HFFc6 (cell line): ENCODE measurements at places on chromosomes 6 and 20. TPM values are rescaled to one million over a fixed set of nuclear protein-coding genes. Genes with fewer than 3 reads are reported as not detected.
A peak's percentile ranks its signal among the peaks of the same experiment; 100 is the strongest.

Gene EFCAB8
- not detected in 2 replicates for total RNA-seq

Gene RAET1L
- total RNA-seq, result not detected in 3 replicates

Gene ME1
- 24.8 to 32.1 TPM (median 30.0 TPM) in 3 replicates for total RNA-seq

DNA sequence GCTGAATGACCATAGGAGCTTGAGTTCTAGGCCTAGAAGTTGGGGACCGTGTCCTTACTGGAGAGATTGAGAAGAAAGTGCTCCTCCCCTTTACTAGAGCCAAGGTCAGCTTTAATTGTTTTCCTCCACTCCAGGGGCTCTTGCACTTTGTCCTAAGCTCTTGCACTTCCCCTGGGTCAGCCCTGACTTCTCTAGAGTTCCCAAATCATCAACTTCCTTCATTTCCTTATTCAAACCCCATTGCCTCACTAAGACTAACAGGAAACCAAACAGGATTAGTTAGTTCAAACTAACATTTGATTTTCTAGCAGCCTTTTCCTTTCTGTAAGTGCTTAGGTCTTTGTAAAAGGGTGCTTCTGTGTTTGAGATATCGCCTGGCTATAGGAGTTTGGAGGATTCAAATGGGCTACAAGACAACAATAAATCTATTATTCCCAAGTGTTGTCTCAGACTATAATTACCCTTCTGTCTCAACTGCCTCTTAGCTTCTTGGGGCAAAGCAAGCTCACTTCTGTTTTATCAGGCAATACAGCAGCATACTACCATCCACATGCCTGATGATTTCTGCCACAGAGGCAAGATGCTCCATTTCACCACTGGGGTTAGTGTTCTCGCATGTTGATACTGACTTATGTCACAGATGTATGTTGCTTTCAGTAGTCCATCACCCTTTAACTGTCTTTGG lies 12.8 kb upstream of the DTNBP1 start:
- no peak overlapping the region for H3K27ac ChIP-seq
- no peak for DNase-seq
- peaks cover 19% of the 10 kb centered on the region for H3K27me3 ChIP-seq
- no peak overlapping the region for H3K4me3 ChIP-seq
- no peaks in the 10 kb centered on the region for H3K4me1 ChIP-seq

DNA sequence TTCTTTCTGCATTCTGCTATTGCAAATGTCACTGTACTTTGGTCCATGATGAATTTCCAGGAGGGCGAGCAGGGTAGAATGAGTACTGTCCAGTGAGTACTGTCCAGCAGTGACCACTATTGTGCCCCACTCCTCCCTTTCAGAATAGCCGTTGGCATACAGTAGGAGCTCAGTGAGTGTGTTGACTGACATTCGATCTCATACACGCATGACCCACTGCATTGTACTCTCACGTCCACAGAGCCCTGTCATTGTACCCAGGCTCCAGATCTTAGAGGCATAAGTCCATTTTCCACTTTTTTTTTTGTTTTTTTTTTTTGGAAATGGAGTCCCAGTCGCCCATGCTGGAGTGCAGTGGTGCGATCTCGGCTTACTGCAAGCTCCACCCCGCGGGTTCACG lies 8.2 kb downstream of the DYNLRB1 start:
- no peak overlapping the region for H3K4me3 ChIP-seq
- H3K36me3 ChIP-seq, result peaks cover 13% of the 10 kb centered on the region
- DNase-seq, result no peak
- H3K4me1 ChIP-seq, result peaks cover 57% of the 10 kb centered on the region
- peak overlapping the region; percentile 98 for H3K27ac ChIP-seq
- peaks cover 5% of the 10 kb centered on the region for H3K27me3 ChIP-seq

Gene E2F1
- total RNA-seq, result 10.4 to 21.1 TPM (median 20.0 TPM) in 3 replicates

DNA sequence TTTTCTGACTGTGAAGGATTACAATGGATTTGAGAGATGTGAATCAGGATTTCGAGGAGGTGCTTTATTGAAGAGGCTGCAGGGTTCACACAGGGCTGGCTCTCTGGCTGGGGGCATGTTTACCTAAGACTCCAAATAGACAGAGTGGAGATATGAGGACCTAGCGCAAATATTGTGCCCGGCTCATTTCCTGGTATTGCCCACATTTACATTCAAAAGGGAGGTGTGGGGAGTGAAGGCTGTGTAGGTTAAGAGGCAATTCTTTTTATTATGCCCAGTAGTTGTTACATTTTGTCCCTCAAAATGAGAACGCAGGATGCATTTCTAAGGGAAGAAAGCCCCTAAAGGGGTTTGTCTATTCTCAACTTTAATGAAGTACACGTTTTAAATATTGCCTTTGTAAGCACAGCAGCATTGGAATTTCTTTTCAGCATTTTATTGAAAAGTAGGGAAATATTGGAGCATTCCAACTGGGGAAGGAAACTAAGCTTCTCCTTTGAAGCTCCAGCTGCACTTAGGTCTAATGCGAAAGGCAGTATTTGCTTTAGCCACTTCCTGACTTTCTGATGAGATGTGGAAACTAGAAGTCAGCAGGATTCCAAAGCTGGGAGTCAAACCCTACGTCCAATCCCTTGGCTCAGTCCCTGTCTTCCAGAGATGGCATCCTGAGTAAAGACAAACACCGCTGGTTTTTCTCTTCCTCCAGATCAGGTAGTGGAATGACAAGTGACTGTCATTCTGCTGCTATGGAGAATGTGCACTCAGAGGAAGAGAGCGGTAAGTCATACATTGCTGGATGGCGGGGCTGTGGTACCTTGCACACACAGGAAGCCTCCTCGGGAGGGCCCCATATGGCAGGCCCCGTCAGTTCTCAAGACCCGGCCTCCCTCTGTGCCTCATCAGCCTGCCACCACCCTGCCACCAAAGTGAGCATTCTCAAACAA lies 70.7 kb downstream of the MYB start:
- H3K4me1 ChIP-seq, result peaks cover 3% of the 10 kb centered on the region
- DNase-seq, result peak; percentile 8
- no peak overlapping the region for H3K27ac ChIP-seq

DNA sequence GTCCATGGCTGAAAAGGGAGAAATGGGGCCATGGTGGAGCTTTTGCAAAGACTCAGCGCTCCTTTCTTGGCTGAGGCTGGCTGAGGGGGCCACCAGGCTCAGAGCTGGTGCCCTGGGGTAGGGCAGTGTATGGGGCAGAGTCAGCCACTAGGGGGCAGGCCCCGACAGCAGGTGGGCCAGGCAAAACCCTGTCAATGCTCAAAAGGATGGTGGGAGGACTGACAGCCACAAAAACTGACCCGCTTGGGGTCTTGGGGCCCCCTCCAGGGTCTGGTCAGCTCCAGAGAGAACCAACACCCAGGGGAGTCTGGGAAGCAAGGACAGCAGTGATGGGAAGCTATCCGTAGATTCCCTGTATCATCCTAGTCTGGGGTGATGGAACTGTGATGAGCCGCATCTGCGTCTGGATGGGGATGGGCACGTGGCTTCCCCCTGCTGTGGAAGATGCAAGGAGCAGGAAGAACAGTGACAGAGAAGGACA lies 306.9 kb downstream of the DHX35 start:
- no peak overlapping the region for H3K27ac ChIP-seq
- H3K4me3 ChIP-seq, result no peak overlapping the region
- H3K36me3 ChIP-seq, result no peaks in the 10 kb centered on the region
- H3K27me3 ChIP-seq, result peaks cover 2% of the 10 kb centered on the region

GRCh38 chr20:6030453-6031080 lies 23.3 kb downstream of the LRRN4 start:
- H3K27ac ChIP-seq, result no peak overlapping the region
- H3K4me3 ChIP-seq, result no peak overlapping the region
- H3K36me3 ChIP-seq, result peaks cover 15% of the 10 kb centered on the region
- H3K27me3 ChIP-seq, result no peaks in the 10 kb centered on the region; the same call in 1 of the 2 replicates
- H3K4me1 ChIP-seq, result peaks cover 24% of the 10 kb centered on the region
- DNase-seq, result no peak

- peak overlapping the region; percentile 74 for H3K4me3 ChIP-seq
- H3K4me1 ChIP-seq, result peaks cover 80% of the 10 kb centered on the region
- peak; percentile 72 for DNase-seq
- no peaks in the 10 kb centered on the region; the same call in 1 of the 2 replicates for H3K36me3 ChIP-seq
These were observed 122.4 kb downstream of the RIN2 start for GRCh38 chr20:19880256-19881079.

DNA sequence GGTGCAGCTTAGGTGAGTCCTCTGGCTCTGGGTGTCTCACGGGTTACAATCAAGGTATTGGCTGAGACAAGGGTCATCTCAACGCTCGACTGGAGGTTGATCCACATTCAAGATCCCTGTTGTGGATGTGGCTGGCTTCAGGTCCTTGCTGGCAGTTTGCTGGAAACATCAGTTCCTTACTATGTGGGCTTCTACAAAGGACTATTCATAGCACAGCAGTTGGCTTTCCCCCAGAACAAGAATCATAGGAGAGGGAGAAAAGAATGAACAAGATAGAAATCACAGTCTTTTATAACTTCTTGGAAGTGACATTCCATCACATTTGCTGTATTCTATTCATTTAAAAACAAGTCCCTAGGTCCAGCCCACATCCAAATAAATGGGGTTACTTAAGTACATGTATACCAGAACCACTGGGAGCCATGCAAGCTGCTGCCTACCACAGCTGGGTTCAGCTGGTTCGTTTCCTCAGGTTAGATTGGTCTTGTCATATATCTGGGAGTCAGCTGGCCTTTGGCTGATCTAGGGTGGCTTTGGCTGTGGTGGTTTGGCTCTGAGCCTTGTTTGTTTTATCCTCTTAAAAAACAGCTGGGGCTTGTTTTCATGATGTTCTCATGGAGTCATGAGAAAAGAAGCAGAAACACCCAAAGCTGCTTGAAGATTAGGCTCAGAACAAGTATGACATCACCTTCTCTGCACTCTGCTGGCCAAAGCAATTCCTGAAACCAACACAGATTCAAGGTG lies 433.2 kb upstream of the SPTLC3 start:
- no peaks in the 10 kb centered on the region for H3K27me3 ChIP-seq
- H3K4me1 ChIP-seq, result no peaks in the 10 kb centered on the region
- DNase-seq, result no peak
- no peak overlapping the region for H3K4me3 ChIP-seq
- H3K36me3 ChIP-seq, result no peaks in the 10 kb centered on the region

DNA sequence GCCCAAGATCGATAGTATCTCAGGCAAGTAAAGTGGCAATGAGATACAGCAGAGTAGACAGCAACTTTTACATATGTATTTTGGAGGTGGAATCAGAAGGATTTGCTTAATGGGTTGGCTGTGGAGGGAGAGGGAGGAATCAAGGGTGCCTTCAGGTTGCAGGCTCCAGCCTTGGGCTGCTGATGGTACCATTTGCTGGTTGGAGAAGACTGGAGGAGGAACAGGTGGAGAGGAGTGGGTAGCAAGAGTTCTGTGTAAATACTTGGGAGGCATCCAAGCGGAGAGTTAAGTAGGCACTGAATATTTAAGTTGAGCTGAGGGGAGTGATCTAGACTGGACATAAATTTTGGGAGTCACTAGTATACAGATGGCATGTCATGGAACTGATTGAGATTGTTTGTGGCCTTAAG lies 5.2 kb downstream of the BICRAL start:
- H3K36me3 ChIP-seq, result peaks cover 22% of the 10 kb centered on the region
- no peak for DNase-seq
- no peak overlapping the region for H3K4me3 ChIP-seq
- H3K27me3 ChIP-seq, result peaks cover 3% of the 10 kb centered on the region
- no peak overlapping the region for H3K27ac ChIP-seq
- peaks cover 31% of the 10 kb centered on the region for H3K4me1 ChIP-seq

Gene FHL5
- total RNA-seq, result not detected in 3 replicates

DNA sequence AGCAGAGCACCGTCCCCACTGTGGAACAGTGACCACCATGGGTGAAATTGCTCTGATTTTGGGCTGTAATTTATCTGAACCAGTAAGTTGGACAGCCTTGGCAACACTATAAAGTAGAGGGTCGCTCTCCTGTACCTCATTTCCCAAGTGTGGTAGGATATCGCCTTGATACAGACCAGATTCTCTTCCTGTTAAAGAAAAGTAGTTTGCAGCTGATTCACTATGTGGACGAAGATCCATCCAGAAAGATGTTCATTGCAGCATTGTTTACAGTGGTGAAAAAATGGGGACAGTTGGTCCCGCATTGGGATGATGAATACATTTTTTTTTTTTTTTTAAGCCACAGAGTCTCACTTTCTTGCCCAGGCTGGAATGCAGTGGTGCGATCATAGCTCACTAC lies 74.3 kb downstream of the SLX4IP start:
- H3K36me3 ChIP-seq, result no peaks in the 10 kb centered on the region
- peak overlapping the region; percentile 31; the same call in 1 of the 2 replicates for H3K27ac ChIP-seq
- peaks cover 1% of the 10 kb centered on the region; the same call in 1 of the 2 replicates for H3K27me3 ChIP-seq
- no peak overlapping the region for H3K4me3 ChIP-seq

Gene FAM217A
- total RNA-seq, result not detected in 3 replicates

Gene VSX1
- not detected in 3 replicates for total RNA-seq

DNA sequence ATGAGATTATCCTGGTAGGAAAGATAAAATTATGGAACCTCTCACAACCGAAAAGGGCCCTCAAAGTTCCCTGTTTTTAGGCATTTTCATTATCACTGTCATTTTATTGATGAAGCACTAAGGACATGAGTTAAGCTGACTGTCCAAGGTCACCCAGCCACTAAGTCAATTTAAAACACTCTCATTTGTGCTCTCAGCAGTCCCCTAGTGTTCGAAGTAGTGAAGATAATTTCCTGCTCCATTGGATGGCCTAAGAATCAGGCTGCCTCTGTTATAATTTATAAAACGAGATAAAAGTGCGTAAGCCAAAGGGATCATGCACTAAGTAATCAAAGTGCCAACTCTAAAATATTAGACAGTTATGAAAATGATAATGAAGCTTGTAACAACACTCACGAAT lies 169.1 kb downstream of the KIF16B start:
- H3K4me3 ChIP-seq, result no peak overlapping the region
- no peaks in the 10 kb centered on the region for H3K36me3 ChIP-seq
- H3K27me3 ChIP-seq, result peaks cover 2% of the 10 kb centered on the region; the same call in 1 of the 2 replicates

Gene FAXC
- 1.6 to 1.9 TPM (median 1.8 TPM) in 3 replicates for total RNA-seq

DNA sequence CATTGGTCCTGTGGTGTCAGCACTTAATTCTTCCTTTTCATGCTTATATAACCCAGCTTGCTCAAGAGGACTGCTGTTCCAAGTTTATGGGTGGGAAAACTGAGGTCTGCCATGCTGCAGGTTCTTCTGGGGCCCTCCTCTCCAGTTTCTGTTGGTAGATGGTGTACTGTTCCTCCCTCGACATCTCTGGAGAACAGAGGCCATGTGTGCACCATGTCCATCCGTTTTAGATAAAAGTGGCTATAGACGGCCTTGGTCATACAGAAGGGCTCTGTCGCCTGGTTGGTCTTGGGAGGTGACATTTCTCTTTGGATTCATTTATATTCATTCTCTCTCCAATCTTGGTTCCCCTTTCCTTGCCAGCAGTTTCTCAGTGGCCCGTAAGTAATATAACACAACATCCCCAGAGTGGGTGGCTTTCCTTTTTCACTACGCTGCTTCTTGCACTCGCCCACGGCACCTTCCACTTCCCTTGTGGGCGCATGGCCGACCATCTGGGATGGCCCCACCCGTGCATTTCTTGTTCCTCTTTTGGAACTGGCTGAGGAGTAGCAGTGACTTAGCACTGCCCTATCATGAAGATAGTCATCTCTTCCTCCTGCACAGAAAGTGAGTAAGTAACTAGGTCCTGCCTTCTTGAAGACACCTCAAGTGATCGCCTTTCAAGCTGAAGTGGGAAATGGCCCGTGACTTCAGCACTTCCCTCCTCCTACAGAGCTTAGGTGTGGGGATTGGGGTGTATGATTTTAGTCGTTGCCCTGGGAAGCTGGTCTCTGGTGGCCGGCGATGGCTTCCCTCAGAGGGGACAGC lies 94.2 kb downstream of the RREB1 start:
- no peaks in the 10 kb centered on the region; the same call in 1 of the 2 replicates for H3K27me3 ChIP-seq
- H3K27ac ChIP-seq, result no peak overlapping the region
- peaks cover 10% of the 10 kb centered on the region for H3K4me1 ChIP-seq
- H3K4me3 ChIP-seq, result no peak overlapping the region

Gene TRERF1
- total RNA-seq, result 10.5 to 15.3 TPM (median 12.1 TPM) in 3 replicates

Gene PPP1R16B
- not detected in 3 replicates for total RNA-seq
